HCT116 (cell line): ENCODE measurements at places on chromosomes 2 and 18.

DNA sequence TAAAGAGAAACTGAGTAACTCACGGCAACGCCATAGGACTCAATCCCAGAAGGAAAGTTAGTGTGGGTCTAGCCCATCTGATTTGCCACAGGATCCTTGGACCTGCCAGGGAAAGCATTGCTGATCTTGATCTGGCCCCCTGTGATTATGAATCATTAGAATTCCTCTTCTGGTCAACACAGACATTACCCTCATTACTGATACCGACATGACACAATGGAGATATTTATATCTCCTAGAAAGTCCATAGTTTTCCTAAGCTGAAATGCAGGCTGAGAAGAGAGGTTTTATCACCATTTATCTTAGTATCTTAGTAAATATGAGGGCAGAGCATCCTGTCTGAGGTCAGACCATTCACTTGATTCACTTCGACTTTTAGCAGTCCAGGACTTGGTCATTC, 75.5 kb upstream of the CCDC68 start:
- DNase-seq: no peak

DNA sequence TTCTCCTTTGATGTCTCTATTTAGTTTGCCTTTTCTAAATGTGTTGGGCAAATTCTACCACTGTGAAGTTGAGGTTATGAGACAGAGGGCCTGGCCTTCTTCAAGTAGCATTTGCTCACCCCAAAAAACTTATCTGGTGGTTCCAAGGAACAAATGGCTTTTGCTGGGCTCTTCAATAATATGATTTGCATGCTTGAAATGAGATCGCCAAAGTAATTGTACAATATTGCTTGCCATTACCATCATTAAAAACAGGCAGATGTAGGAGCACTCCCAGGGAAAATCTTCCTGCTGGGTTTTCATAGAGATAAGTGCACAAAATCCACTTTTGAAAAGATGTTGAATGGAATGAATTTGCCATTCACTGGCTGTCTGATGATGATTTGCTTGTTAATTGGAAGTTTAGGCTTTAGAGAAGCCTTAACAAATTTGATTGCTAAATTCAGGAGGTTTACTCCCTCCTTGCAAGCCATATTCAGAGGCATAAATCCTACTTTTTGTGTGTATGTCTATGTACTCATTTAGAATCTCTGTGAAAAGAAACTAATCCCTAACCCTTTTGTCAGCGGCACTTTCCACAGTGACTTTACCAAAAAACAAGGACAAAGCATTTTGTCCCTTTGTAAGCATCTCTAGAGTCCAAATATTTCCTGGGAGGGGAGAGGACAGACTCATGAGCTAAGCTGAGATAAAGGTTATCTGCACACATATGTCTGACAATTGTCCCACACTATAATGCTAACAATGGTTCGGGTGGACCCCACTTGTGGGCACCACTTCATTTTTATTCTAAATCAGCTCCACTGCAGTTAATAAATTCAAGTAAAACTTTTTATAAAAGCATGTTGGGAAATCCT, 240.8 kb upstream of the PIK3C3 start:
- DNase-seq: no peak

DNA sequence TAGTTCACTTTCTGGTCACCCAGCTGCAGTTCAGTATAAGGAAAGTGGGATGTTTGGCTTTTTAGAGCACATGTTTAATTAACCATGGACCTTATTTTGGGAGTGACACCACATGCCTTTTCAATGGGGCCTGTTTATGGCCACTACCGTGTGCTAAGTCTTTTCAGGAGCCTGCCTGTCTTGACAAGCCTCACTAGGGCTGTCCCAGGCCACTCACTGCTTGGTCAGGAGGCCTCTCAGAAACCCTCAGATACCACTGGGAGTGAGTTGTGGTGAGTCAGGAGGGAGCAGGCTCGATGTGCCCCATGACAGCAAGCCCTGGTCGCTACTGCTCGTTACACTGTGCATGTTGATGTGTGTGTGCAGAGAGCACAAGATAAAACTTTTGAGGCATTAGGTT, 123.0 kb downstream of the MAP4K4 start:
- no peak for DNase-seq

DNA sequence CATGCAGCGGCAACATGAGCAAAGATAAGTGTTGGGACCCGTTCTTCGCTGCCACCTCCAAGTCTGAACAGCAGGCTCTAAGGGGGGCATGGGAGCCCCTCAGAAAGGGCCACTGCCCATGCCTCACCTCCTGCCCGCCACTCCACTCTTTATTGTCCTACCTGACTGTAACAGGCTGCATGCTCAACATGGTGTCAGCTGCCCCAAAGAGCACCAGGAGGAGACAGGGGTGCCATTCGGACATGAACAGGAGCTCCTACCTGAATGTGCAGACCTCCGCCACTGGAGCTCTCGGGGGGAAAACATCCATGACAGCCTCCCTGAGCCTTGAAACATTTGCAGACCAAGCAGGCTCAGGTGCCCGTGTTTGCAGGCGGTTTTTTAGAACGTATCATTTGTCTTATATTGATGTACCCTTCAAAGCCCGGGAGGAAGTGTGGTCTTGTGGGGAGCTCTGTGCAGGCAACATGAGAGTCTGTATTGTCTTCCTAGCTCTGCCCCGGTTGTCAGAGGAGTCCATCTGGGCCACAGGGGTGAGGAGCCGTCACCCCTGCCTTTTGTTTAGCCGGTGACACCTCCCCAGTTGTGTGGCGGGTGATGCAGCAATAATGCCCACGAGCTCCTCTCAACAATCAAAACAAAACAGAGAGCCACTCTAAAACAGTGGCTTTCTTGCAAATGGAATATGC, 35.1 kb upstream of the CD8A start:
- no peak for DNase-seq

GRCh38 chr18:56200381-56200911, 437.9 kb downstream of the TXNL1 start:
- DNase-seq: no peak

DNA sequence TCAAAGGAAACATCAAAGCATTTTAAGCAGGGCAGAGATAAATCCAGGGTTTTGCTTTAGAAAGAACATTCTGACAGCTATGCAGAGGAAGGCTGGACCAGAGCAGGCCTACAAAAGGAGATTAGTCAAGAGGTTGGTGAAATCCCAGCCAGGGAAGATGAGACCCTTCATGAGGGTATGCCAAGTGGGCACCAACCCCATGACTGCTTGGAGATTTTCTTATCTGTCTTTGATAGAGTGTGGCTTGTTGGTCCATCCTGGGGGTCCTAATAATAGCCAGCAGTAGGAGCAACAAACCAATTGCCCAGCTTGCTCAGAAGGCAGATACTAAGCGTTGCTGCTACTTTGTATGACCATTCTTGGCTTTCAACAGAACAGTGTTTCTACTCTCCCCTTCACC, 895.4 kb downstream of the EPHA4 start:
- DNase-seq: no peak

GRCh38 chr2:194567661-194568017, 1089.4 kb upstream of the SLC39A10 start:
- DNase-seq: no peak

GRCh38 chr2:174634130-174635014, 36.8 kb upstream of the WIPF1 start:
- no peak for DNase-seq

GRCh38 chr2:144592500-144593256, 72.8 kb upstream of the ZEB2 start:
- no peak for DNase-seq

DNA sequence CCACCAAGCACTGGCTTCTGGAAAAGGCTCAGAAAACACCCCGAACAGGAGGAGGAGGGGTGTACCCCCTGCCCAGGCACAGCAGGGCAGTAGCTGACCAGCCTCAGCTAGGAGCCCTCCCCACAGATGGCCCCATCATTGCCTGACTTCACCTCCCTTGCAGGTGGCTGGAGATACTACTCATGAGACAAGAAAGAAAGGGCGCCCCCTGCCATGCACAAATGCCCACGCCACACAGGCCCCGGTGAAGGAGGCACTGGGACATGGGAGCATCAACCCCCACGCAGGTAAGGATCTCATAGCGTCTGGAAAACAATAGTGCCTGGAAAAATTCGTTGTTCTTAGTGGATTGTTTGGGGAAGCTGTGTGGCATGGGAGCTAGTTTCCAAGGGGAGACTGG, 240.6 kb downstream of the TFCP2L1 start:
- DNase-seq: no peak
